Amniotic epithelial cell (primary cell): ENCODE measurements at places on chromosomes 4 and X.

DNA sequence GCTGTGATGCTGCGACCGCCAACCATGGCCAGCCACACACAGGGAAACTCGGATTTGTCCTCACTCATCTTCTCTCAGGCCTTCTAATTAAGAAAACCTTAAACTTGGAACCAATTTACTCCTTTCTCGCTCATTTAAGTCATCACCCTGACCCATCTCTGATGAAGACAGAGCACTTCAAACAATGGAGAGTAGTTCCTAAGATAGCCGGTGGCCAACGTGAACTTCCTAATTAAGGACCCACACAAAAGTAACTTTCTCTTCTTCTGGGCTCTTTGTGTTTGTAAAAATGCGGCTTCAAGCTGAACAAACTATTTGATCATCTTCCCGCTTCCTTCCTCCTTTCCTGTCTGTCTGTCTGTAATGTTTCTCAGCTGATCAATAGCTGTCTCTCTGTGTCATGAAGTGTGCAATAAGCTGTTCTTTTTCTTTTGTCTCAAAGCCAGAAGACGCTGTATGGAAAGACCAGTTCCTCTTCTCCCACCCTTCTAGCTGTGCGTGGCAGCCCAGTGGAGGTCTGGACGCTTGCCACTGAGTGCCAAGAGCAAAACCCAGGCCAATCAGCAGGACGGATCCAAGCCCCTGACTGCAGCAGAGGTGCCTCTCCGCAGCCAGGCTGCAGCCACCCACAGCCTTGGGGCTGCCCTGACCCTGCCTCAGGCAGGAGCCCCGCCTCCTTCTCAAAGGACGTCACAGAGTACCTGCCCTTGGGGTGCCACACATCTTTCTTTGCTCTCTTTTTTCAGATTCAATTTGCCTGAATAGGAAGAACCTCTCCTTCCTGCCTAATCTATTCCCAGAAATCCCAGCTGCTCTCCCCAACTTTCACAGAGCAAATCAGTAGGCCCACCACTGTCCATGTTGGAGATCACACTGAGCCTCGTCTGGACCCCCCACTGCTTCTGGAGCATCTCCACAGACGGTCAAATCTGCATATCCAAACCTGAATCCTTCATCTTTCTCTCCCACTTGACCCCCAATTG lies 59.3 kb downstream of the MAML3 start:
- no peak for DNase-seq

DNA sequence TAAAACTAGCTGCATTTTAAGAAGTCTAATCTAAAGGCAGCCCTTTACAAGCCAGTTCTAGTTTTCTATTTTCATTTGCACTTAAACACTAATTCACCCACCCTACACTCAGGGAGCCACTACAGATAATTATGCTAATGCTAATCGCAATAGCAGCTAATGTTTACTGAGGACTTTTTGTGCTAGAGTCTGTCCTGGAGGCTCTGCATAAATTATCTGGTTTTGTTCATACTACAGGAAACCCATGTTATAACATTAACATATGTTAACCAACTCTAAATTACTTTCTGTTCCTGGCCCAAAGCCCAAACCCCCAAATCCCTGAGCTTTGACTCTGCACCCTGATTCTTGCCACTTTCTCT lies 480 bp upstream of the RADX start:
- DNase-seq, result no peak

DNA sequence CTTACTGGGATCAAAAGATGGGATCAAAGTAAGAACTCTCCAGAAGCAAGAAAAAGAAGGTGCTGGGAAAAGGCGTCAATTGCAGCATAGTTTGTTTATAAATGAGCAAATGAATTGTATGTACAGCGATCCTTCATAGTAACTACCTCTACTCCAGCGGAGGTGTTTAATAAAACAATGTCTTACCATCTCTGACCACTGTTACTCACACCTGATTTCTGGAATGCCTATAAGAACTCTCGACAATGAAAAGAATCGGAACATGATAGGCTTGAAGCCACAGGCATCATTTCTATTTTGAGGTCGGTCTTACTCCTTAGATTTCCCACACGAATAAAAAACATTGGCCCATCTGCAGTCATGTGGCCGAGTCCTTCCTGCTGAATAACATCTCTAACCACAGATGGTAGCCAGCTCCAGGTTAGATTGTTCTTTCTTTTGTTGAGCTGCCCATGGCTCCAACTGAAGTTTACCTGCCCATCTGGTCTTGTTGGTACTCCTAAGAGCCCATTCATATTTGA lies 67.6 kb downstream of the CLDN34 start:
- no peak for DNase-seq

DNA sequence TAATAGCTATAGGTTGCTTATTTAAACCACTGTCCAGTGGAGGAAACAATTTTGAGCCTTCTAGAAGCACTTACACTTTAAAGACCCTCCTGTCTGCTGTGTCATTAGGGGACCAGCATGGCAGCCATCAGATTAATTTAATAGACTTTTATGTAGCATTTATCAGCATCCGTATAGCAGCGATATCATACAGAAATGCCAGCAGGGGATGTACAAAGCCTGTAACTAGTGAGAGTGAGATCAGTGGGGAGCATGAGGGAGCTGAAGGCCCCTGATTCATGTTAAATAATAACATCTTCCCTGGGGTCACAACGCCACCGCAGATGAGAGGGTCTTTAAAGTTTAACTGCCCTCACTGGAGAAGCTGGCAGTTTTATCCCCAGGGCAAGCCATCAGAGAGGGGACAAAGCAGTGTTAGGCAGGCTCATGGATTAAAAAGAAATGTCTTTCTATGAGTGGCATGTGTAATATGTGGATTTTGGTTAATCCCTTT lies 144.7 kb downstream of the PDGFRA start:
- DNase-seq, result no peak

DNA sequence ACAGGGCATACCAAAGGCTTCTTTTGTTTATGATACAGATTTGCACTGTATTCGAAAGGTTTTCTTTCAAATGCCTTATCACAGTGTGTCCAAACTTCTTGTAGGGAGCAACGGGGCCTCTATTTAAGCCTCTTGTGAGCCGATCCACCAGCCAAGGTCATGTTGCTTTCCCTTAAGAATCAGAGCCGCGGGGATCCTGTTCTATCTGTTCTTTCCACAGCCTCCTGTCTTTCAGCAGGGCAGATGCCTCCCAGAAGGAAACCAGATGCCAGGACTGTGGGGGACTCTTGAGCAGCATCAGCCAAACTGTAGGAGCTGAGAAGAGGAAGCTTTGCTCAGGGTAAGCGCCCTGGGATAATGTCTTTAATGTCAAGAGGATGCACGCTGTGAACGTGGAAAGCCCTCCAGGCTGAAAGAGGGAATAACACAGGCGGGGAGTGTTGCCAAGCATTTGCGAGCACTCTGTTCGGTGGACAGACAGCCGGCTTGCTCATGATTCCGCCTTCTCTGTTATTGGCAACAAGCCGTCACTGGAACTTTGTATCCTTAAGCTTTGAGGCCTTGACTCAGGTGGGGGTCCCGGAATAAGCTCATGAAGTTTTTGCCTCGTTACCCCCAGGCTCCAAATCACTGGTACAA lies 279.8 kb upstream of the FRG1 start:
- no peak for DNase-seq

DNA sequence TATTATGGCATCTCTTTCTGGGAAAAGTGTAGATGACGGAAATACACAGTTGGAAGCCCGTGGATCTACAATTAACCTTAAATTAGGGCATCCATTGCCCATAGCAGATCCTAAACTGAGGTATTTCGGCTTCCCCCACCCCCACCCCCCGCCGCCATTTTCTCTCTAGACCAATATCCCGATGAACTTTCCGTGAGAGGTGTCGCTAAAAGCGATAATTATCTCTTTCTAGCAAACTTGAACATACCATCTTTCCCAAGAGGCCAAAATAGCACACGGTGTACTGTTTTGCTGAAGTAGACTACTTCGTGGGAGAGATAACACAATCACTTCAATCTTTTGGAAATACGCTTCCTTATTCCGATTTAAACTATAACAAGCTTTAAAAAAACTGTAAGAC lies 554 bp downstream of the KLHL15 start:
- DNase-seq, result peak; percentile 45

- peak; percentile 54 for DNase-seq
These were observed 568 bp downstream of the CHST7 start for GRCh38 chrX:46573892-46574773.
